ENCODE measurements at places on chromosomes 1 and 21.

DNA sequence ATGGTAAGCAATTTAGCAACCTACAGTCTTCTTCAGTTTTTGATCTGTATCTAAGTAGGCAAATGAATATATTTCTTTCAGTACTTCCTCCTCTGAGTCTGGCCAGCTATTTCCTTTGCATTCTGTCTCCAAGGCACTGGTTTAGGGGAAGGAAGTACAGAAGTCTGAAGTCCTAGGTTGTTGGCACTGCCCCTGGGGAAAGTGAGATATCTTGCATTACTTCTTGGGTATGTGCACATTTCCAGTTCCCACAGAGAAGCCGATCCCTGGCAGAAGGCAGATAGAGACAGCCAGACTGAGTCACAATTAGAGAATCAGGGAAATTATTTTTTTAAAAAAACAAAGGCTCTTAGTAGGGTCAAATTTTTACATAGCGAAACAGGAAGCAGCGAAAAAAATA is 98.8 kb downstream of the RASAL2 start:
- DNase-seq: no peak

GRCh38 chr1:6475381-6476133 is 9.6 kb upstream of the TNFRSF25 start:
- peak; percentile 67 for DNase-seq

- no peak for DNase-seq
Observed at GRCh38 chr21:25577424-25578055, 29.7 kb downstream of the MRPL39 start.

DNA sequence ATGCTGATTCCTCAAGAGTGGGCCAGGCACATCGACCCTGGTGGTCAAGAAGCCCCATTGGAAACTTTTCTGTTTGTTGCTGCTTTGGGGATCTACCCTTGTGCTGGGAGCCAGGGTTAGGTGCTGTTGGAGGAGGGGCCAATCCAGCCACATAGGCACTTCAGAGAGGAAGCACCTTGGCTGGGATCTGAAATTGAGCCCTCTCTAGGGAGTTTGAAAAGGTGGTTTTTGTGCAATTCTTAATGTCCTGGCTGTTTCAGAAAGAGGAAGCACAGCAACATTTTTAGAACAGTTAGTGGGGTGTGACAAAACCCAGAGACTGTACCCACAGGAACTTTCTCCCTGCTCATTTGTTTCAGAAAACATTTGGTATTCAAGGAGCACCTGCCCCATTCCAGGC is 17.2 kb upstream of the BEND5 start:
- DNase-seq: no peak

DNA sequence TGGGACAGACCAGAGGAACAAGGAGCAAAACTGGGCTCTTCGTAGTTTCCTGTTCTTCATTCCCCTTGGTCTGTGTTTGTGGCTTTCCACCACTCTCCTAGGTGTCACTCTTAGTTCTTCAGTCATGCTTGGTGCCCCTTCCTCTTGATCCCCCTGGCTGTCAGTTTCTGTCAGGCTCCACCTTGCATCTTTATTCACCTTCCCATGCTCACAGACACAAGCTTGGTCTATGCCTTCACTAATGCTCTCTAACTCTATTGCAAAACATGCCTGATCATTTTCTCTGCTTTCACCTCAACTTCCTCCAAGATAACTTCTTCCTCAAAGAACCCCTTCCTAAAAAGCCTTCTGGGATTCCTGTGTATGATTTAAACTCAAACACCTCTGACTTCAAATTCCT is 122.9 kb downstream of the GLUL start:
- no peak for DNase-seq

GRCh38 chr1:36320291-36320761 is 3.1 kb downstream of the EVA1B start:
- DNase-seq: no peak

DNA sequence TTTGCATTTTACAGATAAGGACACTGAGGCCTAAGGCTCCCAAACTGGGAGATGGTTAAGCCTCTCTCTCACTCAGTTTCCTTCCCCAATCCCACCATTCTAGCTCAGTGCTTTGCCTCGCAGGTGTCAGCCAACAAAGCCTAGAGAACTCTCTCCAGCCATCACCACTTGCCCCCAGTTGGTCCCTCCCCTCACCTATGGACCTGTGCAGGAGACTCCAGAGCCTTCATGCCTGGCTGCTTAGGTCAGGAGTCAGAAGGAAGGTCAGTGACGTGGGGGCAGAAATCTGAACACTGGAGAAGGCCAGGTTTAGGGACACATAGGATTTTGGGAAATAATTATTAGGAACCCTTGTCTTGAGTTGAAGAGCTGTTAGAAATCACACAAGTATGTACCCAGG is 295.3 kb downstream of the PTPRU start:
- DNase-seq: no peak

GRCh38 chr1:151444783-151445177 is 14.5 kb downstream of the POGZ start:
- no peak for DNase-seq

DNA sequence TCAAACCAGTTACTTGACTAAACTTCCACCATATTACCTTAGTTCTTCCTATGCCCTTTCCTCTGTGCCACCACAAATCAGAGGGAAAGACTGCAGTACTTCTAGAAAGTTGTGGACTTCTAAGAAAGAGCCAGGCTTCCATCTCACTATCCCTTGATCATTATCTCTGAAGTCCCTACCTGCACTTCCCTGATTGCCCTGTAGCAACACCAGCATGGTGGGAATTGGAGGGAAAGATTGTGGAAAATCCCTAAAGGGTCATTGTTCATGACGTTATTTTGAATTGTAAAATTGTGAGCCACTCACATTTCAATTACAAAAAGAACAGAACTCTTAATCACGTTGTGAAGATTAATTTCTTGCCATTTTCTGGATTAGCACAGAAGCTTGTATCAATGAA is 23.4 kb upstream of the KIAA1614 start:
- DNase-seq: no peak

DNA sequence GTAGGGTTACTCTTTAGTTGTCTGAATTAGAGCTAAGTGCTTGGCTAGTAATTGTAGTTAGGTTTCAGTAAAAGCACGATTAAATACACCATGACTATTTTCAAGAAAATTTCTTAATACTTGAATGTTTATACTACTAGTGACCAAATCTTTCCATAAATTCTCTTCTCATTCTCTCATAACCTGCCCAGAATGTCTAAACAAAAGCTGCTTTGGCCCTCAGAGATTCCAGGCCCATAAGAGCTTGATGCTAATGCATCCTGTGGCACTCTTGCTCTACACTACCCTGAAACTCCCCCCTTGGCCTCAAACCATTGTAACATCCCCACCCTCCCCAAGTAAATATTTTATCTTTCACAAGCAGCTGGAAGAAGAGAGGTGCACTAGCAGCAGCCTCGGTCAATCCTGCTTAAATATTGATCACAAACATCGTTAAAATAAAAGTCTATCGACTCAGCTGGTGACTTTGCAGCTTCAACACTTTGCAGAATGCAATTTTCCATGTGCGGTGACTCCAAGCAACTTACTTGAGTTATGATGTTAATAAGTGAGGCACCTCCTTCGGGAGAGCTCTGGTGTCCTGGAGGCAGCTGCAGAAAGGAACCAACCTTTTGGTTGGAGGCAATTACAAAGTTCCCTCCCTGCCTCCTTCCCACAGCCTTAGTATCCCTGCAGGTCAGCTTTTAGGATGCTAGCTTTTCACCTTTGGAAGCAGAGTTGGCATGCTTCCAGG is 315.6 kb upstream of the PLXNA2 start:
- no peak for DNase-seq

- DNase-seq: no peak
Observed at GRCh38 chr1:217770918-217771317, 139.8 kb downstream of the SPATA17 start.

DNA sequence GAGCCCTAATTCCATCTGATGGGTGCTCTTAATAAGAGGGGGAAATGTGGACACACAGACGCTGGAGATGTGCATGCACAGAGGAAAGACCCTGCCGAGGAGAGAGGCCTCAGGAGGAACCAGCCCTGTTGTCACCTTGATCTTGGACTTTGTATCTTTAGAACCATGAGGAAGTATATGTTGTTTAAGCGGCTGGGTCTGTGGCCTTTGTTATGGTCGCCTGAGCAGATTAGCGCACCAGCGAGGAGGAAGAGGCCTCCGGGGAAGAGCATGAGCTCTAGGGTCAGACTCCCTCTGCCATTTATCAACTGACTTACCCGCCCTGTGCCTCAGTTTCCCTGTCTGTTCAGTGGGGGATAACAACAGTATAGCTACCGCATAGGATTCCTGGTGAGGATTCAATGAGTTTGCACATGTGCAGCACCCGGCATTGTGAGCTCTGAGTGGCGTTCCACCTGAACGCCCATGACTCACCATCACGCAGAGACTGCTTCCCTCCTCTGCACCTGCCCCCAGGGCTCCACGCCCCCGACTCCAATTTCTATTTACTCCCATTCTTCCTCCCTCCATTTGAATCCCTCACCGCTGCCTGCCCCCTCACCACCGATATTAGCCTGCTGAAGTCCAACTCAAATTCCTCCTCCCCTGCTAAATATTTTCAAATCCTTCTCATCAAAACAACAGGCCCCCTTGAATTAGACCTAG is 67.2 kb downstream of the ATP5PO start:
- no peak for DNase-seq

GRCh38 chr1:6198646-6199297 is 623 bp downstream of the RPL22 start:
- no peak for DNase-seq

- no peak for DNase-seq
Observed at GRCh38 chr21:15130326-15130725, 65.5 kb upstream of the NRIP1 start.
